HEK293T (cell line): ENCODE measurements at places on chromosomes 6 and 20.

DNA sequence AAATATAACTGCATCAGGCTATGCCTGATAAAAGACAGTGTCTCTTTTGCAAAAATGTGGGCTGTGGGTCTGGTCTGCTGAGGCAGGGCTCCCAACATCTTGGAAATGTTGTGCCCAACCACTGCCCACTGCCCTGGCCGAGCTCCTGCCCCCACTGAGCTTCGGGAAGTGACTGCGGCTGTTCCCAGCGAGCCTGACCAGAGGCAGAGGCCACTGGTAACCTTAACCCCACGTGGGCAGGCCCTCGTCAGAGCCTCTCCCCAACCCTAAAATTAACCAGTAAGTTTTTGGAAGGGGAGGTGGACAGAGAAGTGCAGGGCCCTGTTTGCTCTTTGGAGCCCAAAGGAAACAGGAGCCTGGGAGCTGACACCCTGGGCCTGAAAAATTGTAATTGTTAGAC is 225.9 kb downstream of the MAFB start:
- no peak for DNase-seq

- DNase-seq = no peak
Measured at GRCh38 chr6:67679566-67680296, 955.4 kb upstream of the ADGRB3 start.

GRCh38 chr6:134077301-134077700 is 24.9 kb upstream of the SLC2A12 start:
- DNase-seq = no peak

- DNase-seq = no peak
Measured at GRCh38 chr6:42410861-42411260, 40.9 kb downstream of the TRERF1 start.

DNA sequence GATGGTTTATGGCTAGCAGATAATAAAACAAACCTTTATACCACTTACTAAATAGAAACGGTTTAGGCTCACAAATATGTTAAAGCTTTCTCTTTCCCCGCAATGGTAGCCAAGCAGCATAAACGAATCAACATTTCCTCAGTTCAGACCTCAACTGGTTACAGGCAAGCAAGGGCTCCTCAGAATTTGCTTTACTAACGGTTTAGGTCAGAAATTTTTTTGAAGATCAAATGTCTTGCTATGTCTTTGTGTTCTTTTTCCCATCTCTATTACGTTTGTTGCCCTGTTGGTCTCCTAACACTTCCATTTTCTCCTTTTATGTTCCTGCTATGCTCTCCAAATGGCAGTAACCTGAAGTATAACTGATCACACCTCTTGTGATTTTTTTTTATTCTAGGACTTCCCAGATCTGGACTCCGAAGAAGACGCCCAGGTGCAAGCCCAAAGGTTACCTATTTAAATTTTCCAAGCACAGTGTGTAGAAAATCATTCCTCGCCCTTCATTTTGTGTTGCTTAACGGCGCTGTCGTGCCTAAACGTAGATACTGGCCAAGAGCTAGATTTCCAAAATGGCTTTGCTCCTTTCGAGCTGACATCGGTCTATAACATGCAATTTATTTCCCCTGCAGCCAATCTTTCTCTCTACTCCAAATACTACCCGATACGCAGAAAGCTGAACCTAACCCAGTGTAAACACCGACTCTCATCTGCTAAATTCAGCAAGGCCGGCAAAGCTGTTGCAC is 717 bp upstream of the ASF1A start:
- DNase-seq = peak; percentile 36
